Effector CD8-positive, alpha-beta T cell (primary cell): ENCODE measurements at places on chromosomes 11 and 22.

DNA sequence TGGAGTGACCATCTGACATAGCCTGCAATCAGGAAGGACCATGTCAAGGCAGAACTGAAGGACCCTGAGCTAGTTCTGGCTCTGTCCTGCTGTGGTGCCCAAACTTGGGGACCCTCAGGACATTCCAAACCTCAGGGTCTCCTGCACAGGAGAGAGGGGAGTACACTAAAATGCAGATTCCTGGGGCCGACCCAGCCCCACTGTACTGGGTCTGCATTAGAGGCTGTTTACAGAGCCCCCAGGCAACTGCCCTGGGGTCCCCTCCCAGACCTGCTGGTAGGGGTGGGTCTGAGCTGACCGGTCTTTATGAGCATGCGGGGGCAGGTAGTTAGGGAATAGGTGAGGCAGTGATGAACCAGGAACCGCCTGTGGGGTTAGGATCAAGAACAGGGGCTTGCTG, 6.8 kb downstream of the TRPM5 start:
- DNase-seq: no peak

DNA sequence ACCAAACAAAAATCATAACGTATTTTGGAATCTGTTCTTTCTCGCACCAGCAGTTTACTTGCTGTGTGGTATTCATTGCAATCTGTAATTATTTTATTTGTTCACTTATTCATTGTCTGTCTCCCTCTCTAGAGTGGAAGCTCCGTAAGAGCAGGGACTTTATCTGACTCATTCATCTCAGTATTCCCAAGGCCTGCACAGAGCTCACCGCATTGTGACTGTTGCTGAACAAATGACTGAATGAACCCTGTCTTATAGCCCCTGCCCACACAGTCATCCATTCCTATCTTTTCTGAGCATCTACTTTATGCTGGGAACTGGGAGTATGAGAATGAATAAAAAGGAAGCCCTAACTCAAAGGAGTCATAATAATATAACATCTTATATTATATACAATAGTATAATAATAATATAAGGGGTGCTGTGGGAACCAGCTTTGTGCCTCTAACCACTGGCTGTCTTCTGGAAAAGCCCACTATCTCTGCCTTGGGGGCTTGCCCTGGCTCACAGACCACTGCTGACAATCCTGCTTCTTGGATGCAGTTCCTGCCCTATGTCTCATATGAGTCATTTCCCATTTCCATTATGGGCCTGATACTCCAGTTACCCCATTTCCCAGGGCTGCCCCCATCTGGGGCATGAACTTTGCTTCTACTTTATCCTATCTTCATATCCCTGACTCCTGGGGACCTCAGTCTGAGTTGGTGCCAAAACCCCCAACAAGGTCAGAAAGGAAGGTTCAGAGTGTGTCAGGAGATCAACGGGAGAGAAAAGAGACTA, 11.0 kb downstream of the XRRA1 start:
- DNase-seq: no peak

GRCh38 chr11:66861774-66862558, 5.1 kb downstream of the LRFN4 start:
- DNase-seq: no peak

DNA sequence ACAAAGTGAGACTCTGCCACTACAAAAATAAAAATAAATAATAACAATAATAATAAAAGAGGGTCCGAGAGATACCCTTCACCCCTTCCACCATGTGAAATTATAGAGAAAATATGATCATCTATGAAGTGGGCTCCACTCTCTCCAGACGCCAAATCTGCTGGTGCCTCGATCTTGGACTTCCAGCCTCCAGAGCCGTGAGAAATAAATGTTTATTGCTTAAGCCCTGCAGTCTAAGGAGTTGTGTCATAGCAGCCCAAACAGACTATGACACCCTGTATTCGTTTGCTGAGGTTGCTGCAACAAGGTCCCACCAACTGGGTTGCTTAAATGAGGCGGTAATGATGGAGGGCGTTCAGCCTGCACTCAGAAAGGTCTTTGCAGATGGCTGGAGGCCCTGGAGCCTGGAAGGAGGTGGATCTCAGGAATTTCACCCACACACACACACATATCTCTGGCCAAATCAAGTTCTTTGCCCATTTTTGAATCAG, 7.6 kb upstream of the SEPTIN5 start:
- no peak for DNase-seq

GRCh38 chr11:5620651-5621521, 3.9 kb upstream of the TRIM34 start:
- no peak for DNase-seq

DNA sequence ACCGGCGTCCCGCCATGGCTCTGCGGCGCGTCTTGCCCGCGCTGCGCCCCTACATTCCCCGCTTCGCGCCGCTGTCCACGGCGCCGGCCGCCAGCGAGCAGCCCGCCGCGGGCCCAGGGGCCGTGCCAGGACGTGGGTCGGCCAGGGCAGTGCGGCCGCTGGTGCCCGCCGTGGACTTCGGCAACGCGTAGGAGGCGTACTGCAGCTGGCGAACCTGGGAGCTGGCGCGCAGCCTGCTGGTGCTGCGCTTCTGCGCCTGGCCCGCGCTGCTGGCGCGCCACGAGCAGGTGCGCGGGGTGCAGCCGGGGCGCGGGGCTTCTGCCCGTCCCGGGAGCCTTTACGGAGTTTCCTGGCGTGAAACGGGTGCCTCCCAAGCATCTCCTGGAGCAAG, 20.1 kb downstream of the DGCR6L start:
- DNase-seq: no peak

GRCh38 chr11:62925308-62925707, 4.1 kb upstream of the CHRM1 start:
- no peak for DNase-seq

GRCh38 chr11:14022251-14022650, 59.7 kb downstream of the SPON1 start:
- DNase-seq: no peak

DNA sequence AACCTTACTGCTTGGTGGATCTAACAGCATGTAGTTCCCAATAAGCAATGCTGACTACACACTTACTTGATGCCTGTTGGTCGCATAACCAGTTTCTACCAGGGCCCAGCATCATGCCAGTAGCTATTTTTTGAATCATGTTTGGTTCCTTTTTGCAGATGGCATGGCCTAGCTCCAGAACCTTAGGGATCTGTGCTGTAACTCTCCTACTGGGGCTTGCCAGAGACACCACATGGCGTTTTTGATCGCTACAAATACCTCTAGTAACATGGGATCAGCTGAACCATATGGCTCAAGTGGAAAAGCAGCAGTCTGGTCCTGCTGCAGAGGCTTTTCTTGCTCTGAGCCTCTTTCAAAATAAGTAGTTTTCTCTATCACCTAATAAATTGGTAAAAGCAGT, 654.6 kb upstream of the API5 start:
- DNase-seq: no peak

- DNase-seq: no peak
Measured at GRCh38 chr11:72173291-72173690, 18.6 kb upstream of the FOLR1 start.

DNA sequence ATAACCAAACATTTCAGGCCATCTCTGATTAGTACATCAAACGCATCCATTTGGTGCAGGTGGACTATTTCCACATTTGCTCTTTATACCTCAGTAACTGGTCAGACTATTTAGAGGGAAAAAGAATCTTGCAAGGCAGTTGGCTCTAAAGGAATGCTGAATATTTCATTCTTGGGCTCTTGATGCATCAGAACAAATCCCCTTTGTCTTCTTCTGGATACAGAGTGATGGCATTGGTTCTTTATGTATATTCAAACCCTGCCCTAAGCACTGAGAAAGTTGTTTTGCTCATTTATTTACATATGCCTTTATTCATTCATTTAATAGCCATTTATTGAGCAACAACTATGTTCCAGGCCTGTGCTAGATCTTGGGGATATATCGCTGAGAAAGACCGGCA, 31.1 kb upstream of the RAB30 start:
- no peak for DNase-seq

DNA sequence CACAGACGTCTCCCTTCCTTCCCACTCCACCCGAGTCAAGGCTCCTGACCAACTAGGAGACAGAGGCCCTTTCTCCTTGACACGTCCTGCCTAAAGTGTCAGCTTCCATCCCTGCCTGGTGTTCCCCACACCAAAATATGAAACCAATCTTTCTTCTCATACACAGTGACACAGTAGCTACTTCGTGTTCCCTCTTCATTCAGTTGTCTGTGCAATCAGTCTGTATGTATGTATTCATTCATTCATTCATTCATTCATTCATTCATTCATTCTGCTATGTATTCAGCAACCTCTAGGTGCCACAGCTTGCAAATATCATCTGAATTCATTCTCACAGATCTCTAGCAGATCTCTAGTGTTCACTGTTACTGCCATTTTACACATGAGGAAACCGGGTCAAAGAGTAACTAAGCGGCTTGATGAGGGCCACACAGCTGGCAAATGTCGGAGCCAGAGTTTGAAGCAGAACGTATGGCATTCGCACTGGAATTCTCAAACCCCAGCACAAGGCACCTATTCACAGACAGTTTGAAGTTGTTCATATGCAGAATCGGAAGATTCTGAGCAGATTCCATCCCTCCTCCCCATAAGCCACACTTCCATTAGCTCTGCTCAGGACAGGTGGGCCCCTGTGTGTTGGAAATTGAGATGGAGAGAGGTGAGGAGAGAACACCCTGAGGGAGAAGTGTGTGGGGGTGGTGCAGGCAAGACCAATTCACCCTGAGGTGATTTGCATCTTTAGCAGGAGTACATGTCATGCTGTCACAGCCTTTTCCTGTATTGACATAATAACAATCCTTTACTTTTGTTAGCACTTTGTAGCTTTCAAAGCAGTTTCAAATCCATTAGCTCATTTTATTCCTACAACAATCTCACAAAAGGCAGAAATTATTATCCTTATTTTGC, 275.7 kb downstream of the ST3GAL4 start:
- DNase-seq: no peak

DNA sequence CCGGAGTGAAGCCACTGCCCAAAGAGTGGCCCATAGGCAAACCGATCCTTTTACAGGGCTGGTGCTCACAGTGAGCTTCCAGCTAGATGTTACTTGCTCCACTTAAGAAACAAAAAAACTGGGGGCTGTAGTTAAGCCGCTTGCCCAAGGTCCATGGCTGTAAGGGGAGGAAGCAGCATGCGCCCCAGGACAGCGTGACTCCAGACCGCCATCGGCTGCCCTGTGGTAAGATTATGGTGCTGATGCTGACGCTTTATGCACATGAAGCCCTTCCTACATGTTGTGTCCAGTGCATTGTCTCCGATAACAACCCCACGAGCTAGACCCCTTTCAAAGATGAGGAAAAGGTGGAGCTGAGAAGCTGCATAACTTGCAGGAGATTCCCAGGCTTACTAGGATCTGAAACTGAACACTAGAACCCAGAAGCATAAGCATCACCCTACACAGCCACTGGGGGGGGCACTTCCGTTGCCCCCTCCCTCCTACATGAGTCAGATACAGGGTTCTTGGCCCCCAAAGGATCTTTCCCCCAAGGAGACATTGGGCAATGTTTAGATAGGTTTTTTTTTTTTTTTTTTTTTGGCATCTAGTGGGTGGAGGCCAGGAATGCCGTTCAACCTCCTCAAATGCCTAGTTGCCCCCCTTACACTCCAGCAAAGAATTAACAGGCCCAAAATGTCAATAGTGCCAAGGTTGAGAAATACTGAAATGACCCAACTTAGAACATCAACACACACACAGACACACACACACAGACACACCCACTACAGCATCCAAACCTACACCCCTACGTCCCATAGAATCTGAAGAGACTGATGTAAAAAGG, 53.9 kb downstream of the MN1 start:
- DNase-seq: no peak

DNA sequence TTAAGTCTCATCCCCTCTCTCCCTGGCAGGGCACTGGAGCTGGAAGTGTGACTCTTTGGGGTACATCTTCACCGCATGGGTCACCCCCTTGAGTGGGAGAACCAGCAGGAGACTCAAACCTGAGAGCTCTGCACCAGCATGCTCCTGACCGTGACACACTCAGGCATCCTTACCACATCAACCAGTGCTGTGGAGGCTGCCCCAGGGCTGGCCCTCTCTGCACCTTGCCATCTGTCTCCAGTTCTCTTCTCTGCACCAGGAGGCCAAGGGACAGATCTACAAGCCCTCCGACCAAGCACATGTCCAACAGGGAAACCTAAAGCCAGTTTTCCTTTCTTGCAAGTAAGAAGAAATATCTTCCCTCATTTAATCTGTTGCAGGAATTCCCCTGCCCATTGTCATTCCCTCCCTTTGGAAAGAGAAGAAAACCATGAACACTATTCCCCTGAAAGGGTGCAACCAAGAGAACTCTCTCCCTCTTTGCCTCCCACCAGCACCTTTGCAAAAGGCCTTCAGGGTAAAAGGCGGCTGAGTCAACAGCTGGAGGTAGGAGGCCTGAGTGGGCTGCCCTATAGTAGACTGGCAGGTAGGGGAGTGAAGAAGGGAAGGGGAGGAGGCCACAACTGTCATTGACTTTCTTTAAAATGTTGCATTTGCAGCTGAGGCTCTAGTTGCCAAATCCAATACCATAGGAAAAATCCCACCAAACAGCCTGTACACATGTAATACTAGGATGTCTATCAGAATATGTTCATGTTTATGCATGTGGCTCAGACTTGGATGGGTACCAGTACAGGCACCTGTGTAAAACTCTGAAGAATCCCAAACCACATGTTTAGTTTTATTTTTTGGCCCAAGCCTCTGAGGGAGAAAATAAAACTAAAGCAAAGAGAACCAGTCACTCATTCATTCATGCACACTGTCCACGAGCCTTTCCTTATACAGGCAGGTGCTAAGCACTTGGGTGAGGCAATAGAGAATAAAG, 117.0 kb downstream of the WT1 start:
- no peak for DNase-seq

GRCh38 chr22:19207401-19207808, 28.9 kb upstream of the SLC25A1 start:
- DNase-seq: no peak

DNA sequence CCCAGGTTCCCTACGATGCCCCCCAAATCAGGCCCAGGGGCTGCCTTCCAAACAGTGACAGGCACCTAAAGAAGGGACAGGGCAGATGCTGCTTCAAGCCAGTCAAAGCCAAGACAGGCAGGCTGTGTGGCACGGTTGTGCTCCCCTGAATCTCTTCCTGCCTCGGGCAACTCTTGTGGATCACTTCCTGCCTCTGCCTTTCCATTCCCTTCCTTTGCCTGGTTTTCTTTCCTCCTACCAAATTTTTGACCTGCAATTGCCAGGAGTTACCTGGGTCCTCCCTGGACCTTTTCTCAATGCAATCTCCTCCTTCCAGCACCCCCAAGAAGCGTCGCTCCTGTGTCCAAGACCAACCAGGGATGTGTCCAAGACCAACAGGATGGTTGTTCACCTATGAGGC, 5.5 kb downstream of the C11orf16 start:
- DNase-seq: no peak

GRCh38 chr11:1670905-1671371, 26.1 kb upstream of the KRTAP5-6 start:
- DNase-seq: no peak
